ENCODE measurements at places on chromosomes 5 and 9.

GRCh38 chr5:92553326-92553725, 1027.7 kb downstream of the NR2F1-AS1 start:
- DNase-seq, result no peak

- peak; percentile 64 for DNase-seq
These were observed 115.5 kb downstream of the SLC12A2 start for GRCh38 chr5:128199104-128199503.

- DNase-seq, result no peak
These were observed 95.8 kb upstream of the ABCA1 start for GRCh38 chr9:105023788-105024187.

GRCh38 chr5:76982450-76982849, 29.6 kb downstream of the CRHBP start:
- DNase-seq, result no peak

DNA sequence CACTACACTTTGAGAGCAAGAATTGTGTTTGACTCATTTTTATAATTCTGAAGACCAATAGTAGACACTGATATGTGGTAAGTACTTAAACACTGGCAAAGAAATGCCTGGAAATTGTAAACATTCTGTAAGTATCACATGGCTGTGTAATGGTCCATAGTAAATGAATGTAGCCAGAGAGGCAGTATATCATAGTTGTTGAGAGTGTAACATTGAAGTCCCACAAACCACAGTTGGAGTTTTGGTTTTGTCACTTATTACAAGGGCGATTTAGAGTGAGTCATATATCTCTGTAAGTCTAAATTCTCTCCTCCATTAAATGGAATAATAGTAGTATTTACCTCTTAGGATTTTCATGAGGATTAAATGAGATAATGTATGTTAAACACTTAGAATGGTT, 181.1 kb upstream of the MEF2C start:
- no peak for DNase-seq

DNA sequence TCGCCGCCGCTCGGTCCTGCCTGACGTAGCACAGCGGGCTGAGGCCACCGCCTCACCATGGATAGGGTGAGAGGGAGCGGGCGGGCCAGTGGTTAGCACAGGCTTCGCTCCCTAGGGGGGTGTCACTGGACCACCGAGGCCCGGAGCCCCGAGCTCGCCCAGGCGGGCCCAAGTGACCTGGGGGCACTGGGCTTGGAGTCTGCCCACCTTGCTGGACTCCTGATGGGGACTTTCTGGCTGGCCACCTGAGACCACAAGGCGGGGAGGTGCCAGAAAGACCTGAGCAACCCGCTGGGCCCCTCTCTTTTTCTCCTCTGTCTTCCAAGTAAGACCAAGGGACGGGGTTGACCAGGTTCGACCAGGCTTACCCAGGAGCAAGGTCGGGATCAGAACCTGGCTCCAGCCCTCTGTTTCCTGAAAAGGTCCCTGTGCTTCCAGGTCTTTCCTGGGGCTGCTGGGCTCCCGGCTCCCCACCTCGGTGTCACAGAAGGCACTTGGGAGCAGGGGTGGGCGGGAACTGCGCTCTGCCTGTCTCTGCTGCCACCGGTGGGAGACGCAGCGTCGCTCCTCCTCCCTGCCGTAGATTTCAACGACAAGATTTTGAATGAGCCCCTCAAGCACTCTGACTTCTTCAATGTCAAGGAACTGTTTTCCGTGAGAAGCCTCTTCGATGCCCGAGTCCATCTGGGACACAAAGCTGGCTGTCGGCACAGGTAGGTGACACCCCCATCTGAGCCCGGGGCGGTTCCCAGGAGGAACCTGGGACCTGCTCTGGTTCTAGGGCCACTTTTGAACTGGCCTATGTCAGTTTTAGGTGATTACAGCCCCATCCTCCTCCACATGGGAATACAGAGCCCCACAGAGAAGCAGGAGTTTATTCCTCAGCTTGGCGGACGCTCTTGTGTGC, 1.0 kb downstream of the MRPS2 start:
- DNase-seq, result no peak

DNA sequence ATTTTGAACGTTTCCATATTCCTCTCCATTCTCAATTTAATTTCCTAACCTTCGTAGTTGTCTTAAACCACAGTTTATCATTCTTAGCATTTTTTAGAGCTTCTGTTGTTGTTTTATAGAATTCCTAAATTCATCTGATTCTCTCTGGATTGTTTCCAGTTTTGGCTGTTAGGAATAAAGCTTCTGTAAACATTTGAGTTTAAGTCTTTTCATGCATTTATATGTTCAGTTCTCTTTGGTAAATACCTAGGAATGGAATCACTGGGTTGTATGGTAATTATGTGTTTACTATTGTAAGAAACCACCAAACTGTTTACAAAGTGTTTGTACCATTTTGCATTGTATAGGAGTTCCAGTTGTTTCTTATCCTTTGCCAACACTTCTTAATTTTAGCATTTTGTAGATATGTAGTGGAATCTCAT, 29.7 kb downstream of the GPR21 start:
- DNase-seq, result peak; percentile 37

DNA sequence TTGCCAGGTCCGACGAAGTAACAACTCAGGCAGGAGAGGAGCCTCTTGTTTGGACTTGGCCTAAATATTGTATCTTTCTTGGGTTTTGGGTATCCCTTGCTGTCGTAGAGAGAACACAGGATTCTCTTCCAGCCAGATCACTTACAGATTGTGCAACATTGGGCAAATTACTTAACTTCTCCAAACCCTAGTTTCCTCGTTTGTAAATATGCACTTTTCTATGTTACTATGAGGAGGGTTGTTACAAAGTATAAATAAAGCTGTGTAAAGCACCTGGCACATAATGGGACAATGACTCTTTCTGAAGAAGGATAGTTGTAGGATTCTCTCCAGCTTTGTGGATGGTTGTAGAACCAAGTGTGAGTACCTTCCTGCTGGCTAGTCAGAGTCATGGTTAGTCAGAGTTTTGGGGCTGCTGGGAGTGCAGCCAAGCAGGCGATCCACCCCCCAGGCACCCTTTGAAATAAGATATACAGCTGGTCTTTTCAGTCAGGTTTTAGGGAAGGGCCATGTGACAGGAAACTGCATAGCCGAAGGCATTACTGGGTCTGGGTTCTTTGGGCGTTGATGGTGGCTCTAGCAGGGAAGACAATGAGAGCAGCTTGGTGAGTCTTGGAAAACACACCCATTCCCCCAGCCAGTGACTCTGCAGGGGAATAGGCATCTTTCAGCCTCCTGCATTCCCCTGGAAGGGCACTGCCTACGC, 49.9 kb upstream of the GDNF start:
- peak; percentile 36 for DNase-seq

GRCh38 chr9:87108661-87109060, 161.4 kb upstream of the GAS1 start:
- DNase-seq, result no peak

GRCh38 chr5:175711031-175711430, 53.2 kb downstream of the HRH2 start:
- DNase-seq, result no peak

DNA sequence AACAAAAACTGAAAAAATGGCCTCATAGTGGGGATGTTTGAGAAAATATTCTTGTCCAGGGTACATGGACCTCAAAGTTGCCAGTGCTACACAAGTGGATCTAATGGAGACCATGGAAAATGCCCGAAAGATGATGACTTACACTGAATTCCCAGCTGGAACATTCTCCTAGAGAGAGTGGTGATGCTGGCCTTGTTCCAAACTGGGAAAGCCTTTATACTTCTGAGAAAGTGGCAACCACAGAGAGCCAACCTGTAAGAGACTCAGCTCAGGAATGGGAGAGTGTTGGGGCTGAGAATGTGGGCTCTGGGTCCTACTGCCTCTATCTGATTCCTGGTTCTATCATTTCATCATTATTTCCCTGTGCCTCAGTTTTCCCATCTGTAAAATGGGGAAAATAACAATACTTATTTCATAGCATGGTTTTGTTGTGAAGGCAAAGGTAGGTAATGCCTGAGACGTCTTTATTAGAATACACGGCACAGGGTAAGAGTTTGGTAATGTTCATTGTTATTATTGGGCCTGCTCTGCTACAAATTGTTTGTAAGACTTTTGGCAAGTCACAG, 229.0 kb upstream of the PANK3 start:
- peak; percentile 64 for DNase-seq

GRCh38 chr5:83538786-83539462, 67.4 kb downstream of the VCAN start:
- DNase-seq, result no peak

- DNase-seq, result peak; percentile 36
These were observed 8.2 kb upstream of the DOCK2 start for GRCh38 chr5:169628892-169629291.

- peak; percentile 59 for DNase-seq
These were observed 115.7 kb downstream of the TRIO start for GRCh38 chr5:14258840-14259239.

- peak; percentile 78 for DNase-seq
These were observed 6.5 kb downstream of the TLE1 start for GRCh38 chr9:81682797-81683196.

- DNase-seq, result no peak
These were observed 28.8 kb downstream of the LPCAT1 start for GRCh38 chr5:1494780-1495524.

- no peak for DNase-seq
These were observed 139.8 kb upstream of the SLC30A5 start for GRCh38 chr5:68953875-68954617.

DNA sequence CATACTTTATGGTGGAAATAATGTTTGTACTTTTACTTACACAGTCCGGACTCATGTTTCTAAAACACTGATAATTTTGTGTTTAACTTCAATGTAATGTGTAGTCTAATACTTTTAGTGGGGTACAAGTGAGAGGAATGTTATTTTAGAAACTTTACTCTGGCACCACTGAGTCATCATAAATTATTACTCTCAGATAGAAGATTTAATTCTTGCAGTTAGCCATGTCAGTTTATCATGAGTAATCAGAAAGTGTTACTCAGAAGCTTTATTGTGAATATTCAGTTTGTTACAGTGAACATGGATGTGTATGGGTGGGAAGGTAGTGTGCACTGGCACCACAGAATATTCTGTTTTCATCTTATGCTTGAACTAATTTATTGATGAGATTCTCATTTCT, 20.0 kb downstream of the OGN start:
- no peak for DNase-seq

DNA sequence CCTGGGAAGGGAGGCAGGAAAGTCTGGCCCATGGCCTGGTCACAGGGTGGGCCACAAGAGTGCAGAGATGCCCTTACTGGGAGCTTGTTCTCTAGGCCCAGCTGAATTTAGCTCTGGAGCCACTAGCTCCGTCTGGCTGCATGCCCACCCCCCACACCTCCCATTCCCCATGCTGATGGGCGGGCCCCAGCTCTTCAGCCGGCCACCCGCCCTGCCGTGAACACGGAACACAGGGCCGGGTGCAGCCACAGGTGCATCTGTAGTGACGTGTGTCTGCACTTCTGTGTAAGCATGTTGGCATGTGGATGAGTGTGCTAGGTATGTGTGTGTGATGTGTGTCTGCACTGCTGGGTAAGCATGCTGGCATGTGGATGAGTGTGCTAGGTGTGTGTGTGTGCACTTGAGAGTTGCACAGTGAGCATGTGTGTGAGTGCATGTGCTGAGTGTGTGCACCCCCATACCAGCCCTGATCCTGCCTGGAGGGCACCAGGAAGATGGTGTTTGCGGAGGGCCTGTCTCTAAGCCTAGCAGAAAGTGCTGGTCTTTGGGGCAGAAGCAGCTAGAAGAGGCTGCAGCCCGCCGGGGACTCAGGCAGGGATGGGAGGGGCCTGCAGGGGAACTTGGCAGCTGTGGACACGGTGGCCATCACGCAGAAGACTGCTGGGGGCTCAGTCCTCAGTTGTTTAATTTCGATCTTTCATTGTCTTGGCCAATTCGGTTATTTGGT, 136.4 kb downstream of the CACNA1B start:
- DNase-seq, result no peak

- DNase-seq, result no peak
These were observed 29.6 kb upstream of the LCP2 start for GRCh38 chr5:170327168-170327567.

- no peak for DNase-seq
These were observed 183.3 kb upstream of the DMAC1 start for GRCh38 chr9:7982907-7983306.

DNA sequence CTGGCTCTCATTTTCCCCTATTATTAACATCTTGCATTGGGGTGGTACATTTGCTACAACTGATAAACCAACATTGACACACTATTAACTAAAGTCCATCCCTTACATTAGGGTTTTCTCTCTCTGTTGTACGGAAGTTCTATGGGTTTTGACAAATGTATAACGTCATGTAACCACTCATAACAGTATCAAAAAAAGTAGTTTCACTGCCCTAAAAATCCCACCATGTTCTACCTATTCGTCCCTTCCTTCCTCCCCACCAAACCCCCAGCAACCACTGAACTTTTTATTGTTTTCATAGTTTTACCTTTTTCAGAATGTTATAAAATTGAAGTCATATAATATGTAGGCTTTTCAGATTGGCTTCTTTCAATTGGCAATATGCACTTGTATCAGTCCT, 40.1 kb downstream of the MLLT3 start:
- no peak for DNase-seq

DNA sequence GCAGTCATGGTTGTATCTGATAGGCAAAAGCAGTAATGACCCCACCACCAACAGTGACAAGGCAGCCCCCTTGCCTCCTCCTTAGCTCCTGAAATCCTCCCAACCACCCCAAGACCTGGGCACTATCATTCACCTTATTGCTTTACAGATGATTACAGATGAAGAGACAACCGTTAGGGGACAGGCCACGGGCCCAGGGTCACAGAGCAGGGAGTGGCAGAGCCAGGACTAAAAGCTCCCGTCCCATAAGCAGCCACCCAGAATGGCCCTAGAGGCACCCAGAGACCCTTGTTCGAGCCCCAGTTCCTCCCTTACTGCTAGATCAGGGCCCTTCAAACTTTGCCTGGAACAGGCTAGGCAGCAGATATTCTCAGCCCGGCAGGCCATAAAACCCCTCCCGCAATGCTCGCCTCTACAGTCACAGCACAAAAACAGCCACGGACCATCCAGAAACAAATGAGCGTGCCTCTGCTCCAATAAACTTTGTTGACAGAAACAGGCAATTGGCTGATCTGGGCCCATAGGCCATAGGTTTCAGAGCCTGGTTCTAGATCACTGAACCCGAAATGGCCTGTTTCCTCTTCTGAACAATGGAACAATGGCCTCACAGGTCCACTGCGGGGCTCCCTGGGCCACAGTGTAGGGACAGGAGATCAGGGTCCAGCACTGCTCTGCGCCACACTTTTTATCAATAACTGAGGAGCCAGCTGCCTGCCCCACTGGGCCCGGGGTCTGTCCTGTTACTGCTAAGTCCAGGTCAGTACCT, 67.0 kb downstream of the LRSAM1 start:
- no peak for DNase-seq

GRCh38 chr5:8864053-8864452, 681.8 kb downstream of the SEMA5A start:
- no peak for DNase-seq

GRCh38 chr5:41410307-41410706, 100.1 kb downstream of the PLCXD3 start:
- DNase-seq, result no peak

GRCh38 chr5:134526483-134527155, 1.1 kb downstream of the JADE2 start:
- peak; percentile 85 for DNase-seq

- DNase-seq, result no peak
These were observed 86.5 kb downstream of the MTRR start for GRCh38 chr5:7955476-7955875.

Data from astrocyte of the hippocampus (primary cell).